SK-MEL-5 (cell line): ENCODE measurements at places on chromosomes 4 and X. TPM values are rescaled to one million over a fixed set of nuclear protein-coding genes. Genes with fewer than 3 reads are reported as not detected.

Gene ABLIM2
- 0.29 and 0.51 TPM in 2 replicates for total RNA-seq

DNA sequence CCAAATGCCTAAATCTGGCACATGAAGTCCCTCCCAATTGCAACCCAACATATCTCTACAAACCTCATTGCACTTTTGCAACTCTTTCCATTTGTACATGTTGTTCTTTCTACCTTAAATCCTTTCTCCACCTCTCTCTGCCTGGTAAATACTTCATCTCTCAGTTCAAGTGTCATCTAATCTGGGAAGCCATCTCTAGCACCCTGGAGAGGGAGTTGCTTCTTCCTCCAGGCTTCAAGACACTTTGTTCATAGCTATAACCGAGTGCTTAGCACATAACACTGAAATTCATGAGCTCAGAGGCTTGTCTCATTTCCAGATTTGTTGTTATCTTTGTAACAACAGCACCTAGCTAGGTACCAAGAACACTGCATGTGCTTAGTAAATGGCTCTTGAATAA lies 114.8 kb upstream of the NAP1L5 start:
- DNase-seq: no peak

- DNase-seq: no peak
Observed at GRCh38 chr4:59063015-59063720, 1953.0 kb upstream of the IGFBP7 start.

DNA sequence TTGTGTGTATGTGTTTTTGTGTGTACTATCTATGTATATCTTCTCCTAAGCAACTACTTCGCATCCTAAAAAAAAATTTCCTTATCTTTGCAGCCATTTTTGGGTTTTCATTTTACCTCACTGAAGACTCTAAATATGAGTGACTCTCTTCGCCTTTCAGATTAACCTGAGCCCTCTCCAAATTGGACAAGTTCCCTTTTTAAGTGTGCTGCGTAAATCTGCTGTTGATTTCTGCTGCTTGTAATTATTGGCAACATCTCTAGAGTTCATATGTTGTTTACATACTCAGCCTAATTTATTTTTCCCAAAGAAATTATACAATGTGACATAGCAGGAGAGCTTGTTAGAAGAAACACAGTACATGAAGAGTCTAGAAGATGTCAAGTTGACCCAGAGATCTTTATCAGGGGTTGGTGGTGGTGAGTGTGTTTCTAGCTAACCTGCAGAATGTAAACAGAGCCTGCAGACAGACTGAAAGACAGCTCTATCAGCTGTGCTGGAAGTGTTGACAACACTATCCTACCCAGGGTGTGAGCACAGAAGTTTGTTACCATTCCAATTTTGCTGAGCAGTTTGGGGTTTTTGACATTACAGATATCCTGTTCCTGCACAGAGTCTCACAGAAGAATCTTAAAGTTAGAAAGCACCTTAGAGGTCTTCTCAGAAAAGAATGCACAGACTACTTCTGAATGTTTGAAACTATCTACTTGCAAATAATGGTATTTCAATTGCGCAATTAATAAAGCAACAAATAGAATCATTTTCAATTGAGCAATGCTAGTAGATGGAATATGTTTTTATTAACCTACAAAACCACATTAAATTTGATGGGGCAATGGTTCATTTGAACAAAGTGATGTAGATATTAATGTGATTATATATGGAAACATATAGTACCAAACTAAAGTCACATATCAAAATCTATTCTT lies 12.5 kb downstream of the SOX3 start:
- DNase-seq: no peak

DNA sequence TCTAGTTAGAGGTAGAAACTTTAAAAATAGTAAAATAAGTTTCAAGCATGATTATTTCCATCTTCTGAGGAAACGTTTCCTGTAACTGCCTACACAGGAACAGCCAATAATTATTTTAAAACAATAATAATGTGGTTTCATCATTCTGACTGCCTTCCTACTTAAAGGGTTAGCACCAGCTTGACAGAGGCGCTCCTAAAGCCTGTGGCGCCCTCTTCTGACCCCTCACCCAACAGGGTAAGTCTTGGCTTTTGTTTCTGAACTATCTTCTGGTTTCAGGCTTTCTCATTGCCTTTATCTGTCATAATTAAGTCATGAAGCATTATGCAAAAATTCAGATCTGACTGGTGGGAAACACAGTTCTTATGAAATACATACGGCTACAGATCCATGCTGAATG lies 96.7 kb downstream of the ITM2A start:
- DNase-seq: peak; percentile 46

DNA sequence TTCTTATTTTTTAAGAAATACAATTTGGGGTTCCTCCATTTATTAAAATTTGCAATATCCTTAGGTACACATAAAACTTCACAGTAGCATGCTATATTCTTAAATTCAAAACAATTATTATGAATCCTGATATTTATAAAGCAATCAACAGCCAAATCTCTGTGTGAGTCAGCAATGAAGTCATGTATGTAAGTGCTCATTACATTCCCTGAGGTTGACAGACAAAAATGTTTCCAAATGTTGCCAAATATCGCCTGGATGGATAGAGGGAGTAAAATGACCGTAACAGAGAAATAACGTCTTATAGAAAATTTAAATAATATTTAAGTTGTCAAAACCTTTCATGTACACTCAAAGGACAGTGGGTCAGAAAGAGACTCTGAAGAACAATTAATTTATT lies 220.0 kb downstream of the PCDH18 start:
- no peak for DNase-seq

GRCh38 chr4:123671636-123672404 lies 275.2 kb downstream of the SPRY1 start:
- DNase-seq: no peak

DNA sequence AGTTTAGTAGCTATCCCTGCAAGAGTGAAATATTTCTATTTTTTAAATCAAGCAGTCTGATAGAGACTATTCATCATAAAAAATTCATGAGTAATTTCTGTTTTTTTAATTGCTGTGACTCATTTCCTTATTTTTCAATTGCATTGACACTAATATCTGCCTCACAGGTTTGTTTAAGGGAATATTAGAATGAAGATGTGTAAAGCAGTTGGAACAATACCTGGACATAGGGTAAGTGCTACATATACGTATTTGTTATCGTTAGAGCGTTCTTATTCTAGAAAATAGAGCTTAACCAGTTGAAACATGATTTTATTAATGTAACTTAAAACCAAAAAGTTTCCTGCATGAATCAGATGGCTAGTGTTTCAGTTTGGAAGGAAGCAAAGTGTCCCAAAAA lies 2211.3 kb downstream of the PCDH7 start:
- DNase-seq: no peak

DNA sequence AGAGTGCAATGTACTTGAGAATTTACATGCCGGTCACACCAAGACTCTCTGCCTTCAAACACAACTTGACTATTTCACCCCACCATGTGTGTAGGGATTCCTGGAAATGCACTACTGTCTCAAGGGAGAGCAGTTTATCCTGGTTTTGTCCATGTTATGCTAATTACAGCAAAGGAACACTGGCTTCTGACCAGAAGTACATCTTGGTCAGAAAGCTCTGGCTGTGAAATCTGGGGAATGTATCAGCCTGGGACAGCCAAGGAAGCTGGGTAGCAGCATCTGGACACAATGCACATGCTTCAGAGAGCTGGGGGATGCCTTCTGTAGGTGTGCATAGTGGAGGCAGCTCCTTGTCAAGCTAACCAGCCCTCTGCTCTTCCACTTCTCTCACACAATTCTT lies 1432.6 kb upstream of the TENM3 start:
- DNase-seq: no peak

- DNase-seq: no peak
Observed at GRCh38 chr4:62871078-62871477, 1538.2 kb downstream of the TECRL start.

DNA sequence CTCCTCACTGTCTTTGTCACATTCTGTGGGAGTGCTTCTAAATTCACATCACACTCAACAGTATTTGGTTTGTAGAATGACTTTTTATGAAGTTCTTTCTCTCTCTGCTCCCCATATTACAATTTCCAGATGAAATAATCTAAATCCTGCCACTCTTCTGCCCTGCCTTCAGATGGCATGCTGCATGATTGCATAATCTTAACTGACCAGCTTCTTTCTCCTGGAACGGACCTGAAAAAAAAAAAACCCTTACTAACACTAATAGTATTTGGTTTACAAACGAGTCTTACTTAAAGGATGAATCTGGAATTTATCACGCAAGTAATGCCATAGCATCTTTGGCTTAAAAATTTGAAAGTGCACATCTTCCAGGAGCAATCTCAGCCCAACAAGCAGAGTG lies 272.3 kb downstream of the NAF1 start:
- no peak for DNase-seq
